Dermis microvascular lymphatic vessel endothelial cell (primary cell): ENCODE measurements at places on chromosomes 13 and 19. TPM values are rescaled to one million over a fixed set of nuclear protein-coding genes. Genes with fewer than 3 reads are reported as not detected.

MAP4K1 gene
- total RNA-seq: 0.13 TPM in 1 of 2 replicates, not detected in the other

WTIP gene
- total RNA-seq: 24.0 and 52.0 TPM in 2 replicates

ZNF567 gene
- total RNA-seq: 2.8 and 3.9 TPM in 2 replicates

ZNF93 gene
- 4.1 and 4.4 TPM in 2 replicates for total RNA-seq

UBA52 gene
- 733 and 1,015 TPM in 2 replicates for total RNA-seq

TTC9B gene
- total RNA-seq: not detected in 2 replicates

ARL11 gene
- total RNA-seq: 0.26 and 0.38 TPM in 2 replicates

ZSWIM9 gene
- total RNA-seq: 2.2 and 3.3 TPM in 2 replicates

PGPEP1 gene
- total RNA-seq: 19.4 and 20.6 TPM in 2 replicates

ZNF571 gene
- total RNA-seq: 1.3 and 1.8 TPM in 2 replicates

KLHL1 gene
- not detected in 2 replicates for total RNA-seq

MATK gene
- 0.64 and 0.76 TPM in 2 replicates for total RNA-seq

FFAR3 gene
- not detected in 2 replicates for total RNA-seq

ODAD3 gene
- total RNA-seq: under 0.01 and 0.13 TPM in 2 replicates

TNNT1 gene
- 0.51 and 1.7 TPM in 2 replicates for total RNA-seq

BST2 gene
- total RNA-seq: 1.9 and 4.0 TPM in 2 replicates

SPART gene
- 41.7 and 51.2 TPM in 2 replicates for total RNA-seq

PBX4 gene
- total RNA-seq: 0.13 TPM in 1 of 2 replicates, not detected in the other

DAND5 gene
- total RNA-seq: 0.25 and 0.26 TPM in 2 replicates

CERS1 gene
- 2.4 and 5.1 TPM in 2 replicates for total RNA-seq

TBXA2R gene
- 1.9 and 2.1 TPM in 2 replicates for total RNA-seq

POLR1D gene
- total RNA-seq: 67.5 and 86.3 TPM in 2 replicates

PTGIR gene
- total RNA-seq: not detected in 2 replicates

ZSCAN1 gene
- not detected in 2 replicates for total RNA-seq

SPTBN4 gene
- total RNA-seq: under 0.01 TPM in 1 of 2 replicates, not detected in the other
